ENCODE measurements at places on chromosomes 2 and 18.

DNA sequence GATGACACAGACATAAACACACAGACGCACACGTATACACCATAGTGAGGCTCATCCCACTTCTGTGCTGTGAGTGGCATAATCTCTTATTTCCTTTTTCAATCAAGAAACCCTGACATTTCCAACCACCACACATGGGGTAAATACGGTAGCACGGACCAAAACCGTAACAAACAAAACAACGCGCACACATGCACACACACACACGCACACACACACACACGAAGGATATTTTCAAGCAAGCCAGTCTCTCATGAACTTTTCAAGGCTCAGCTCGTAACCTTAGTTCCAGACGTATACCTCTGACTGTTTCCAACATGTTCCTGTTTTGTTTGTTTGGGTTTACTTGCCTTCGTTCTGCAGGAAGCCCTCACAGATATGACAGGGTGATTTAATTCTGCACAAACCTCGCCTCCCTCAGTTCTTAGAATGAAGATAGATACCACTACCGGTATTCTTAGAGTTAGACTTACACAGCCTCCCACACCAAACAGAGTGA, 119.8 kb downstream of the BCL2 start:
- no peak for DNase-seq

- DNase-seq = no peak
These were observed 30.3 kb downstream of the SP3 start for GRCh38 chr2:173934895-173935294.

GRCh38 chr2:119495948-119496347, 28.3 kb downstream of the SCTR start:
- DNase-seq = no peak

- DNase-seq = no peak
These were observed 2.7 kb downstream of the EPHA4 start for GRCh38 chr2:221569425-221569845.

DNA sequence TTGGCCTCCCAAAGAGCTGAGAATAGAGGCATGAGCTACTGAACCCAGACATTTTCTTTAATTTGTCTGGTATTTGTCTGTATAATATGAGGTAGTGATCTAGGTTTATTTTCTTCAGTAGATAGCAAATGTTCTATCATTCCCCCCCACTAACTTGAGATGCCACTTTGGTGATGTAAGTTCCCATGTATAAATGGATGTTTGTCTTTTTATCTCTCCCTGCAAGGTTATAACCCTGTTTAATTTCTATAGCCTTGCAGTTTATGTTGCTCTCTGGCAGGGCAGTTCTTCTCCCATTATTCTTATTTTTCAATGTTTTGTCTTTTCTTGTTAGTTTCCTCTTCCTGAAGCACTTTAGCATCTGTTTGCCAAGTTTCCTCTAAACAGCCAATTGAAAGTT, 39.1 kb upstream of the MAP4K4 start:
- DNase-seq = no peak

GRCh38 chr18:59041819-59042815, 97.6 kb upstream of the SEC11C start:
- no peak for DNase-seq

DNA sequence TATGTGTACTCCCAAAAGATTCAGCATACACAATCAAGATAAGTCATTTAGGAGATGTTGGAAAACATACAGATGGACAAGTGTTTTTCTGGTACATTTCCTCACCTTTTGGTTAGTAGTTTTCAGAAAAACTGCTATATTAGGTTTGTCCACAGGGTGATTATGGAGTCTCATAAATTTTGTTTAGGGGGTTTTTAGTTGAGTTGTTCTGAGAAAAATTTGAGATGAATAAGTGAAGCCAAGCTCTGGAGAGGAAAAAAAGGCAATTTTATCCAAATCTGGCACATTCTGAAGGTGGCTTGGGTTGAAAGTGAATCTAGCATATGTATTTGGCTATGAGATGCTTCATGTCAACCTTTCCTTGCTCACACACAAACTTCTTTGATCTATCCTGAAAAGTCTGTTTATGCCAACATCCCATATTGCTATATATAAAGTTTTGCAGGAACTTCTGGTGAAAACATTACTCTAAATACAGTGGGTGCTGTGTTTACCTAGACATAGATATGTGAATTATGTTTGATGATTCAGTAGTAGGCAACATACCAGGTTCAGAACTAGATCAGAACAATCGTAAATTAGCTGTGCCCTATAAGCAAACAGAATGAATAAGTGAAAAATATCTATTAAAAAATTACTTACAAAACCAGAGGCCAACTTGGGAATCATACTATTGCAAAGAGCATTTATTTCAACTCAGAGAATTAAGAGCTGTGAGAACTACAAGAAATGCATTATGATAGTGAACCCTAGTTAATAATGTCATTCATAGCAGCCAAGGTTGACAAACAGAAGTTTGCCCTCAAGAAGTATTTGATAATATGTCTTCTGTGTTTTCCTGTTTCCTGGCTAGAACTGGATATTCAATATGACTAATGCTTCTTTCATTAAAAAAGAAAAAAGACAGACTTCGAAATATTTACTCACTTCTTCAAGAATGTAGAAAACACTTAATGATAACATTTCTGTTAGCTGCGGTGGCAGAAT, 552.0 kb downstream of the IRS1 start:
- DNase-seq = no peak

DNA sequence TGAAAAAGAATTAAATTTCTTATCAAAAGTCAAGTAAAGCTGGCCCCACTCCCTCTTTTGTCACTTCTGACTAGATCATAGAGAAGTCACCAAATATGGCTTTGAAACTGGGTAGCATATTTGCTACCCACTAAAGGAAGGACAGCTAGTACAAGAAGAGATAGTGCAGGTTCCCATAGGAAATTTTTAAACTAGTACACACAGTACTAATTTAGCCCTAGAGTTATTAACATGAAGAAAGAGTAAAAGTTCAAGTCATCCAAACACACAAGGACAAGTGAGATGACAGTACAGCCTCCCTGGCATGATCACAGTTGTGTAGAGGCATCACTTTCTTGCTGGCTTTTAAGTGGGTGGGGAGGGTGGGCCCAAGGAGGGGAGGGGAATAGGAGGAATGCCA, 100.9 kb downstream of the IRS1 start:
- no peak for DNase-seq

DNA sequence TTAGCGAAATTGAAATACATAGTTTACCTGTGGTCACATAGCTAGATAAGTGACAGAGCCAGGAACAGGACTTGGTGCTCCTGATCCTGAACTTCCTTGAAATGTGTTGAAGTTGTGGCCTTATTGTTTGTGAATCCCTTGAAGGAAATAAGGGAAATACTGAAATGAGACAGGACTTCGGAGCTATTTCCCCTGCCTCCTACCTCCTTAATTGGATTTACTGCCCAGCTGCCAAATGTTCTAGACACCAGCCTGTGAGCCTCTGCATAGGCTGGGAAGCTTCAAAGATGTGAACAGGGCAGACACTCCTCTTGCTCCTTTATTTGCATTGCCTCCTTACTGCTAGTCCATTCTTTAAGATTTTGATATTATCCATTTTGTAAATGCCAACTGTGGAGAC, 135.2 kb downstream of the PRPF40A start:
- DNase-seq = no peak

GRCh38 chr2:206471524-206472062, 28.3 kb downstream of the ADAM23 start:
- DNase-seq = no peak

- DNase-seq = peak; percentile 36
These were observed 86.0 kb downstream of the OSBPL6 start for GRCh38 chr2:178280244-178280852.

DNA sequence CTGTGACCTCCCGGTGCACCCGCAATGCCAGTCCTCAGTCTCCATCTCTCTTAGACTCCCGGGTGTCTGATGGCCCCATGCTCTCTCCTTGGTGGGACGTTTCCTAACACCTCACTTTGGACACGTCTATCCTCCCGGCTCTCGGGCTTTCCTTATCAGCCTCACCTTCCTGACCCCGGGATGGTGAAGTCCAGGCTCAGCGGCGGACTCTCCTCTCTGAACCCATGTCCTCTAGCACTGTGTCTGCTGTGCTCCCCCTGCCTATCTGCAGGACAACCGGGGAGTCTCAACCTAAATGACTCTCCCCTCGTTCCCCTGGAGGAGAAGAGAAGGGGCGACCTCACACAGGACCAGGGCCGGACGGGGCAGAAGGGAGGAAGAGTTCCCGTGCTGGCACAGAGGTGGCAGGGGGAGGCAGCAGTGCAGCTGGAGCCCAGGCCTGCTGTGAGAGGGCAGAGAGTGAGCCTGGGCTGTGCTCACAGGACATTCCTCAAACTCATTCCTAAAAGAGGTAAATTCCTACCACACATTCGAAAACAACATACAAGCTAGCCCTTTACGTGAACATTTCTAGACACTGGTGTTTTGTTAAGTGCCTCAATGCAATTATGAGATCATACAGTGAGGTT, 41.9 kb downstream of the MBP start:
- DNase-seq = no peak

DNA sequence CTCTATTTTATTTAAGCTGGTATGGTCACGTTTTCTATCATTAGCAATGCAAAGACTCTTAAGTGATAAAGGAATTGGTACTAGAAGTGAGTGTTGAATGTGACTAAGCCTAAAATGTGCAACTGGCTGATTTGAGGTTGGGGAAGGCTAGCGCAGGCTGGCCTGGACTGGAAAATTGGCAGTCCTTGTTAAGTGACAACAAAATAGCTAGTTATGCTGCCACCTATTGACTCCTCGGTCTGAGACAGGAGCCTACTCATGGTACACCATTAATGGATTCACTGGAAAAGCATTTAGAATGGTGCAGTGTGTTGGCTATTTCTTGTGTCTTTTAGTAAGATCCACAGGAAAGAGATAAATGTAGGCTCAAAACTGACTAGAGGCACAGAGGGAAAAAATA, 5.7 kb upstream of the WIPF1 start:
- no peak for DNase-seq

DNA sequence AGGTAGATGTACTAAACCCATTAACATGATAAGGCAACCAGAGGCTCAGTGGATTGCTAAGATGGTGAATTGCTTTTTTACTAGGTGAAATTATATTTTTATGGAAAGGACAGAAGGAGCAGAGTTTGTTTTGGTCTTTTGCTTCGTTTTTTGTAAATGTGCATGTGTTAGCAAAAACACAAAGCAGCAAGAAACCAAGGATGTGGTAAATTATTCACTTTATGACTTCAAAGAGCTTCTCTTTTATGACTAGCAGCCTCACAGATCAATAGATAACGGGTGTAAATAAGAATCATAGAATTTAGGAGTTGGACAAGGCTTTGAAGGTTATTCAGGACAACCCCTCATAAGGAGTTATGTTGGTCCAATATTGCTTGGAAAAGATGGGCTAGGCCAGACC, 615.0 kb downstream of the DPP10 start:
- no peak for DNase-seq

DNA sequence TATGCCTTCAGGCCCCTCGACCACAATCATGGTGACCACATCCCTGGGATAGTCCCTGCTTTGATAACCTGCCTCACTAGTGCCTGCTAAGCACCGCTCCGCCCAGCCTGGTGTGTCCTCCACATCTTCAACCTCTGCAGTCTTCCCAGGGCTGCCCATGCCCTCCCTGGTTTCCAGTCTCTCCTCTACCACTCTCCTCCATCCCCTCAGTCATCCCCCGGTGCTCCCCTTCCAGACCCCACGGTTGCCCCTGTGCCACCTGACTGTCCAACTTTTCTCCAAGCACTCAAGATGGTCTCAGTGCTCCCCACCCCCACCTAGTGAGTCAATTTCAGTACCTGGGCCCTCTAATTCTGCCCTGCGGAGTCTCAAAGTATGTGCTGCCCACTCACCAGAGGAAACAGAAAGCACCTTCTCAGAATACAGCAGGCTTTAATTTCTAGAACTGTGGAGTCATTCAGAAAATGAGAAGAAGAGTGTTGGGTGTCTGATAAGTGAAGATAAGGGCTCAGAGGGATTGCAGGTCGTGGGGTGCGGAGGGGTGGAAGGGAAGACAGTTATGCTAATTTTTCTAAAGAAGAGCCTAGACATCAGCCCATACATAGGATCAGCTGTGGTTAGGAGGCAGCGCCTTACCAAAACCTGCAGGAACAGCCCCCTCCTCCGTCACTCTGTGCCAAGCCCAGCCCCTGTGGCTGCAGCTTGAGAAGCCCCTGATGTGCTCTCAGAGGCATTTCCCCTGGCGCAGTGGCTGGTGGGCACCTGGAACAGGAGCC, 53.6 kb upstream of the CAB39 start:
- DNase-seq = peak; percentile 76

DNA sequence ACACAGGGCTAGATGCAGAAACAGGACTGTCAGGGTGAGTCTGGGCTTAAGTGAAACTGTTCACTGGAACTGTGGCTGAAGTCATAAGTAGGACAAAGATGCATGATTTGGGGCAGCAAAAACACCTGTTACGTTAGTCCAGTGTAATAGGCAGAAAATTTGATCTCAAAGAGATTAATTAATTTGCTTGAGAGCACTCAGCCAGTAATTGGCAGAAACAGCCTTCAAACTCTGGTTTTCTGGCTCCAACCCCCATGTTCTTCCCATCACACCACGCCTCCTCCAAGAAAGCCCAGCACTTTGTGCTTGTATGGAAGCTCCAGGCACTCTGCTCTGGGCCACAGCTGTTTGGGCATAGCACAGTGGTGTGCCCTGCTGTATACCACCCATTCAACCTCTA, 54.0 kb downstream of the CNTNAP5 start:
- DNase-seq = no peak

DNA sequence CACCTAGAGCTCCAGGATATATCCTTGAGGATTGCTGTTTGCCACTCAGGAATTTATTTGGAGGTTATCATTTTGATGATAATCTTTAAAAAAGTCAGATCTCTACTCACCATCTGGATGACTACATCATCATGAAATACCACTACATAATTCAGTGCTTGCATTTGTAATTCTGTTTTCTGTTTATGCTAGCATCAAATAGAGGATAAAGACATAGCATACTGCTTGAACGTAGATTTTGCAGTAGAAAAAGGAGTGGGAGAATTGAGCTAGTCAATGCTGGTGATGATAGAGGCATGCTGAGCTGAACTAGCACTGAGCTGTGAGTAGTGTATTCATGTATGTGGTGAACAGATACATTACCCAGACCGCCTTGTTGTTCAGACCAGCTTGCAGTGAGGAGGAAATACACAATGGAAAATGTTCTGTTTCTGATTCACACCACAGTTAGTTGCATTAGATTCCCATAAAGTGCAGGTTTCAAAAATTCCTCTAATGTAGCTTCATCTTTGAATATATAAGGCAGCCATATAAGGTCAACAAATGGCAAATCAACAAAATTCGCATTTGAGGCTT, 68.8 kb upstream of the CDC42EP3 start:
- no peak for DNase-seq

GRCh38 chr2:11698009-11698922, 28.3 kb upstream of the NTSR2 start:
- DNase-seq = no peak
